ENCODE measurements at places on chromosomes 7 and 10.

DNA sequence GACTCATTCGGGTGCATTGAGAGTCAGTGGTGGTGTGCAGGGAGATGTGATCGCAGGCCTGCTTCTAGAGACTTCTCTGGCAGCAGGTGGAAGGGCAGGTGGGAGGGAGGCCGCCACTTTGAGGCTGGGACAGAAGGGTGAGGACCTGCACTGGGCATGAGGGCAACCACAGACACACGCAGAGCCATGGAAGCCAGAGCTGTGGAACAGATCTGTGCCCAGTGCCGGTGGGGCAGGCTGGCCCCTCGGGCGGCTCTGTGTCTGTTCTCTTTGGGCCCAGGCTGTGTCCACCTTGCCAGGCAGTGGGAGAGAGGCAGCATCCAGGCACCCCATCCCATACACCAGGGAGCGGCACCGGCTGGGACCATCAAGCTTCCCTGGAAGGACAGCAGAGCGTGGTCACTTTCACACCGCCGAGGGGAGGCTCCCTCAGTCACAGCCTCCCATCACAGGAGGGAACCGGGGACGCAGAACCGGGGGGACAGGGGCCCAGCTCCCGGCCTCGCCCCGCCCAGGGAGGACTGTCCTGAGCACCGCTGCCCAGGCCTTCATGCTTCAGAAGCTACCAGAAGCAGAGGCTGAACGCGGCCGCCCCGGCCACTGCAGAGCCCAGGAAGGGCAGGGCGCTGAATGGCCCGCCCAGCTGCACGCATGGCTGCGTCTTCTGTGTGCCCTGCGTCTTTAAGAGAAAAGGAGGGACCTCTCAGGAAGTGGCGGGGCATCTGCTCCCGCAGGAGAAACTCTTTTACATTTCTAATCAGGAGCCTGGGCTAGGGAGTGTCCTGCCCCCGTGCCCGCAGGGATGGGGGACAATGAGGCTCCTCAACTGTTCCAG lies 32.1 kb downstream of the EN2 start:
- no peak for DNase-seq

DNA sequence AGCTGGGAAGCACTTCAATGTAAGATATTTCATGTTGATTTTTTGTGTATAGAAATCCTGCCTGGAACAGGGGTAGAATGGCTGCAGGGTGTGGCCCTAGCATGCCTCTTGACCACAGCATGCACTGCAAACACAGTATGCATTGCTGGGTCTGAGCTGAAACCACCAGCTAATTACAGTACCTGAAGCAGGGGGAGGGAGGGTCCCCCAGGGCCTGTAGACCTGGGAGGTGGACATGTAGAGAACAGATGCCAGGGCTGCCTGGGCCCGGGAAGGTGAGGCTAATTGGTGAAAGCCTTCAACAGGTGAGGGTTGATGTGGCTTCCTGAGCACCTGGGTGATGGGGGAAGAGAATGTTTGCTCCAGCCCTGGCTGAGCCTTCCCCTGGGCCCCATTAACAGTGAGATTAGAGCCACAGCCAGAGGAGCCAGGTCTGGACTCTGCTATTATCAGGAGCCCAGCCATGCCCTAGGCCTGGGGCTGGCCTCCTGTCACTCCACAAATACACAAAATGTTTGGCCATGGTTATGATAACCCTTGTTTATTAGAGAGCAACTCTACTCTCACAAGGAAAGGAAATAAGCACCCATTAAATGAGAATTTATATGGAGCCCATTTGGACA lies 83.3 kb downstream of the PLXNA4 start:
- no peak for DNase-seq

GRCh38 chr10:70673929-70674559 lies 1.7 kb downstream of the ADAMTS14 start:
- no peak for DNase-seq

DNA sequence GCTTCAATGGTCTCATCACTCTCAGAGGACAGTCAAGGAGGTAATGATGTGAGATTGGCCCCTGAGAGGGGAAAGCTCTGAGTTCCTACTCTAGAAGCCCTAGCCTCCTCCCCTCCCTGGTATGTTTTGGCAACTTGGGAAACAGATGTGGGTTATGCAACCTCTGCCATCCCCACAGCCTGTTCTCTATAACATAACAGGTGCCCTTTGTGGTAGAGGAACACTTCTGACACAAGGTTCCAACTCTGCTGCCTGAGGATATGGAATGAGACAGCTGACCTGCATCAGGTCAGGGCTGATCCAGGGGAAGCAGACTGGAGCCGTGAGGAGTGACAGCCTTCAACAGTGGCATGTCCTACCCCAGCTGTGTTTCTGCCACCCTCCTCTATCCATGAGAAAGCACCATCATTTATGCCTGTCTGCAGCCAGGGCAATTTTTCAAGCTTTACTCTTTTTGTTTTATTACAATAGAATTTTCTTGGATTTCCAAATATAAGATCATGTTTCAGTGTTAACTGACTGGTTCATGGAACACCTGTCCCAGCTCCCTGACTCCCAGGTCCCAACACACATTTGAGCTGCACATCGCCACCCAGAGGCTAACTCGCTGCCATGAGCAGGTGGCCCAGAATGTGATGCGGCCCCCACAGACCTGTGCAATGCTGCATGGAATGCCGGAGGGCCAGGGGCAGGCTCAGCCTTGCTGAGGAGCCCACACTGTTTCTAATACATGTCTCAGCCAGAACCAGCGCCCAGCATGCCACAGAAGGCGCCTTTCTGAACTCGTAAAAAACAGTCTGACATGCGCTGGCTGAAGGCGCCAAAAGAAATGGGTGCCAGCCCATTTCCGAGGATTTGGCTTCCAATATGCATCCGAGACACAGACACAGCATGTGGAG lies 124.8 kb upstream of the CHST15 start:
- DNase-seq: no peak

- no peak for DNase-seq
These were observed 132.5 kb upstream of the EFCAB10 start for GRCh38 chr7:105713488-105714465.
